ENCODE measurements at places on chromosomes 7 and 10.
A peak's percentile ranks its signal among the peaks of the same experiment; 100 is the strongest.

DNA sequence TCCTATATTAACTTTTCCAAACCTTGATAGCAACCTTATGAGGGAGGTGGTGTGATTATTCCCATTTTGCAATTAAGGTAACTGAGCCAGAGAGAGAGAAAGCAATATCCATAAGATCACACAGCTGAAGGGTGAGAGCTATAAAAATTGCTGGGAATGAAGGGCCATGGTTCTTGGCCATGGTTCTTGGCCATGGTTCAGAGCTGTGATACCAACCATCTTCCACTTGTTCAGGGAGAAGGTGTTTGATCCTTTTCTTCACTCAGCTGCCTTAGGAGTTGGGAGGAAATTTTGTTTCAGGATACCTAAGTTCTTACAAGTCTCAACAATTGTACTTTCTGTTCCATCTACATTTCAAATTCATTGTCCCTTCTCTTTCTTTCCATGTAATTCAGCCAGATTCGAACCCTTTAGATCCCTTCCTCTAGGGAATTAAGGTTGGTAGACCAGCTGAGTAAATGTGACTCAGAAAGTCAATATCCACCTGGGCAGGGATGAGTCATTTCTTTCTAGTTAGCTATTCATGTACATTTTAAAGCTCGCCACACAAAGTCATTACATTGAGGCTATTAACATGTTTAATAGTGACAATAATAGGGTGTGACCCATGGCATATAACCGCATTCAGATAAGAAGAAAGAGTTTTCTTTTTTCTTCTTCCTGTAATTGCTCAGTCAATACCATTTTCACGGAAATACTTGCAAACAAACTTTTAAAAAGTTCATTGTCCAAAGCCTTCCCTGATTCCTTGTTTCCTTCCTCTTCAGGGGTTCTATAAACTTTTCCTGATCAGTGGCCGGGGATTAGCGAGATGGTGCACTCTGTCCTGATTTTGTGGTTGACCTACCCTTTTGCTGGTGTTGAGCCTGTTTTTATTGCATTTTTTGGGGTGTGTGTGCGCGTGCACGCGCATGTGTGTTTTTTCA is 143.4 kb downstream of the TCF7L2 start:
- DNase-seq, result no peak

DNA sequence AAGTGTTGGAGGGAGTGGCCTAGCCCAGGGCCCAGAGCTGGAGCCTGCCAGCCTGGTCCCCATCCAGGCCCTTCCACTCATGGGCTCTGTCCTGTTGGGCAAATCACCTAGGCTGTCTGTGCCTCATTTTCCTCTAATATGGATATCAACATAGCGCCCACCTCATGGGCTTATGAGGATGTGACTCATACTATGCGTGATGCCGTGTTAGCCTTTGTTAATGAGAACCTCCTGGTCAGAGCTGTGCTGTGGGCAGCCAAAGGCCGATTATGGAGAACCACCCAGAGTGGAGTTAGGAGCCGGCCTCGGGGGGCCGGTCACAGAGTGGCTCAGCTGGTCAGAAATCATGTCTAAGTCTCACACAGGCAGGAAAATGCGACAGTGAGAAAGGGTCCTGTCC is 306.4 kb downstream of the PAXIP1 start:
- DNase-seq, result no peak

GRCh38 chr10:97519342-97519741 is 20.6 kb downstream of the UBTD1 start:
- no peak for DNase-seq

GRCh38 chr10:128421371-128422160 is 295.3 kb upstream of the MKI67 start:
- DNase-seq, result no peak

- no peak for DNase-seq
Observed at GRCh38 chr7:7433811-7434210, 101.9 kb downstream of the COL28A1 start.

- no peak for DNase-seq
Observed at GRCh38 chr10:99844433-99844955, 62.1 kb downstream of the ABCC2 start.

DNA sequence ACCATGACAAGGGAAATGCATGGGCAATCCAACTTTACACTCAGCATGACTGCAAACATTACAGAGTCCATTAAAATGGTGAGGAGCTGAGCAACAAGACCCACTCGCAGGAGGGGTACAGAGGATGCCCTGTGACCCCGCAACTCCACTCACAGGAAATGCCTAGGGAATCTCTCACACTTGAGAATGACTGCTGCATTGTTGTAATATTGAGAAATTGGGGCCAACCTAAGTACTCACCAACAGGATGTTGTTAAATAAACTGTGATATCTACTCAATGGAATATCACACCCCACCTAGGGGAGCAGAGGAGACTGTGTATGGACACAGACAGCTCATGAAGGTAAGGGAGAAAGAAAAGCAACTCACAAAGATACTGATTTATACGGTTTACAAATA is 53.4 kb upstream of the CAMK2B start:
- DNase-seq, result no peak

DNA sequence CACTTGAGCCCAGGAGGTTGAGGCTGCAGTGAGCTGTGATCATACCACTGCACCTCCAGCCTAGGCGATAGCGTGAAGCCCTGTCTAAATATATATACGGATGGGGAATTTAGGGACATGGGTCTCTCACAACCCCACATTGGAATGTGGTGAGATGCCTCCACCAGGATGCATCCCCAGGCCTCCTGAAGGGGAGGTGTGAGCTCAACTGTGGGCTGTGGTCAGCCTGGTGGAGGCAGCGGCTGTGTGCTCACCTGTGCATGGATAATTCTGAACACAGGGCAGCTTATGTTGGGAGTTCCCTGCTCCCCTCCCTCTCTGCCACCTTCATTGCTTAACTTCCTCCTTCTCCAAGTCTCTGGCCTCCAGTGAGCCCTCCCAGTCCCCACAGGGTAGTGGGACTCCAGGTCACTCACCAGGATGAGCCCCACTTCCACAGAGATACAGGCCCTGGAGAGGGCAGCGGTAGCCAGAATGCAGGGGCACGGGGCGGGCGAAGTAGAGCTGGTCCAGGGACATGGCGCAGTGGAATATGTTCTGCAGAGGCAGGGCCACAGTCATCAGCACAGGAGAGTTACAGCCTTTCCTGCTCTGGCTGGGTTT is 30.4 kb downstream of the PYROXD2 start:
- no peak for DNase-seq

DNA sequence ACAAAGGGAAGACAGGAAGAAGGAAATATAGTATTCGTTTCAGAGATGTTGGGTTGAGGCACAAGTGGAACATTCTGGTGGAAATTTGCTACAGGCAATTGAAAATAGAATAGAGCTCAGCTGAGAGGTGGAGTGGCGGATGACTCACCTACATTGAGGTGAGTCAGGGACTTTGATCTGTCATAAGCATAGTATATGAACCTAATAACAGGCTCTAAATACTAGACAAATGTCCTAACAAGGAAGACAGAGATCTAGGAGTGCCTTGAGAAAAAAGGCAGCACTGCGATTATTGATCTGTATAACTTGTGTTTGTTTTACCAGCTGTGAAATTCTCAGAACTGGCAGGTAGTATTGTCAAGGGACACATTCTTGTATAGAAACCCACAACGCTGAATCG is 907 bp upstream of the IFRD1 start:
- peak; percentile 18 for DNase-seq

DNA sequence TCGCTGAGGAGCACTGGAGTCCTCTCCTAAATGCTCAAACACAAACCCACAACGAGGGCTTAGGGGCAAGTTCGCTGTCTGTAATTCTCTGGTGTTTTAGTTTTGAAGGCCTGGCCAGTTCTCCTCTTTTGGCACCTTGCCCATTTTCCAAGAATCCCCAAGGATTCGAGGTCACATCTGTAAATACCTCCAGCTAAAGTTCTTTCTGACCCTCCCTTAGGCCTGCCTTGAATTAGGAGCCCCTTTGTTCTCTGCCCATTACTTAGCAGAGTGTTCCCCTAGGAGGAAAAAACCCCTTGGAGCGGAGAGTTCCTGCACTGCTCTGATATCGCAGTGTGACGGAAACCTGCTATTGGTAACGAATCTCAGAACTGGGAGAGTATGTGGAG is 743 bp upstream of the PYROXD2 start:
- DNase-seq, result no peak

- no peak for DNase-seq
Observed at GRCh38 chr7:560966-561630, 41.5 kb upstream of the PDGFA start.

Measured in stimulated activated CD8-positive, alpha-beta memory T cell treated with anti-CD3 and anti-CD28 coated beads, Interleukin-4, amount 100 ng/mL, for 1 hour (primary cell).